Smooth muscle cell of the coronary artery (primary cell): ENCODE measurements at places on chromosomes 16 and 17. TPM values are rescaled to one million over a fixed set of nuclear protein-coding genes. Genes with fewer than 3 reads are reported as not detected.

OR1D5 gene
- total RNA-seq = not detected in 2 replicates

GP2 gene
- not detected in 2 replicates for total RNA-seq

SLFN5 gene
- total RNA-seq = 56.1 and 77.1 TPM in 2 replicates

MAFG gene
- 13.7 and 15.0 TPM in 2 replicates for total RNA-seq

TTYH2 gene
- 1.7 and 6.3 TPM in 2 replicates for total RNA-seq

ZSCAN10 gene
- not detected in 2 replicates for total RNA-seq

TBC1D3K gene
- total RNA-seq = not detected in 2 replicates

CHST4 gene
- not detected in 2 replicates for total RNA-seq

TOM1L1 gene
- total RNA-seq = 9.8 and 22.2 TPM in 2 replicates

RHBDL3 gene
- under 0.01 and 0.12 TPM in 2 replicates for total RNA-seq

HSD11B2 gene
- total RNA-seq = not detected in 2 replicates

KRTAP3-1 gene
- not detected in 2 replicates for total RNA-seq

SLC16A13 gene
- 0.12 and 0.23 TPM in 2 replicates for total RNA-seq

CCL4 gene
- total RNA-seq = not detected in 2 replicates

CD300LB gene
- not detected in 2 replicates for total RNA-seq

CDH13 gene
- total RNA-seq = 68.7 and 115 TPM in 2 replicates

MYOCD gene
- total RNA-seq = 0.35 and 1.2 TPM in 2 replicates

AIPL1 gene
- total RNA-seq = not detected in 2 replicates

NFE2L1 gene
- total RNA-seq = 81.2 and 192 TPM in 2 replicates

DNAAF8 gene
- total RNA-seq = 0.47 and 1.1 TPM in 2 replicates

ZDHHC1 gene
- total RNA-seq = 2.8 and 4.3 TPM in 2 replicates

KRTAP2-3 gene
- total RNA-seq = not detected in 2 replicates

KRT36 gene
- 0.08 and 0.12 TPM in 2 replicates for total RNA-seq

CFAP97D1 gene
- under 0.01 TPM in 1 of 2 replicates, not detected in the other for total RNA-seq

CCDC154 gene
- 0.08 and 0.70 TPM in 2 replicates for total RNA-seq

HS3ST4 gene
- total RNA-seq = not detected in 2 replicates

VEZF1 gene
- 17.3 and 20.8 TPM in 2 replicates for total RNA-seq

IL21R gene
- under 0.01 and 1.9 TPM in 2 replicates for total RNA-seq

ESRP2 gene
- under 0.01 TPM in 1 of 2 replicates, not detected in the other for total RNA-seq

CSH2 gene
- total RNA-seq = not detected in 2 replicates

COX6A2 gene
- not detected in 2 replicates for total RNA-seq

RHOT1 gene
- 23.8 and 26.1 TPM in 2 replicates for total RNA-seq

CDK5RAP3 gene
- 83.0 and 117 TPM in 2 replicates for total RNA-seq

PPP1R27 gene
- total RNA-seq = 0.15 TPM in 1 of 2 replicates, not detected in the other

RAI1 gene
- 2.0 and 4.7 TPM in 2 replicates for total RNA-seq

CCDC40 gene
- 1.8 and 4.2 TPM in 2 replicates for total RNA-seq

PRR11 gene
- total RNA-seq = 0.23 and 3.7 TPM in 2 replicates

NPIPA2 gene
- total RNA-seq = 0.70 TPM in 1 of 2 replicates, not detected in the other

ICAM2 gene
- 1.8 and 7.6 TPM in 2 replicates for total RNA-seq

GPR142 gene
- total RNA-seq = not detected in 2 replicates

ALOXE3 gene
- total RNA-seq = not detected in 2 replicates

CACNG1 gene
- not detected in 2 replicates for total RNA-seq

KRT24 gene
- not detected in 2 replicates for total RNA-seq

TMEM235 gene
- not detected in 2 replicates for total RNA-seq

USP6 gene
- total RNA-seq = not detected in 2 replicates

NHLRC4 gene
- total RNA-seq = 0.35 and 1.4 TPM in 2 replicates

C17orf50 gene
- not detected in 2 replicates for total RNA-seq

SCIMP gene
- not detected in 2 replicates for total RNA-seq
